ENCODE measurements at places on chromosomes 4 and X.
A peak's percentile ranks its signal among the peaks of the same experiment; 100 is the strongest.

GRCh38 chr4:107561481-107561880 lies 158.6 kb downstream of the PAPSS1 start:
- peak; percentile 46 for DNase-seq

- DNase-seq = no peak
Measured at GRCh38 chrX:145630081-145630480, 187.5 kb upstream of the SLITRK2 start.

DNA sequence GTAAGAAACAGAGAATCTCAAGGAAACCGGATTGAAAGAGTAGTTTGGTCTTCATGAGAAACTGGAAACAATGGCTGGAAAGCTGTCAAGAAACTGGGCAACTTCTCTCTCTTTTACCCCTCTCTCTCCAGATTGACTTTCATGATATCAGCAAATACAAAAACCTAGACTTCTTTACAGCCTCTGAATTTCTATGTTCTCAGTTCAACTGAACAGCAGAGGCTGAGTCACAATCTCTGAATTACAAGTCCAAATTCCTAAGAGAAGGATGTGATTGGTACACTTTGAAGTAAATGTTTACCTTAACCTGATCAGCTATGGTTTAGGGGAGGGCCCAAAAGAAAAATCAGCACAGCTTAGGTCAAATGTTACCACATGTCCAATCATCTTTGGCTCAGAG lies 974.9 kb downstream of the RPA4 start:
- DNase-seq = peak; percentile 25

DNA sequence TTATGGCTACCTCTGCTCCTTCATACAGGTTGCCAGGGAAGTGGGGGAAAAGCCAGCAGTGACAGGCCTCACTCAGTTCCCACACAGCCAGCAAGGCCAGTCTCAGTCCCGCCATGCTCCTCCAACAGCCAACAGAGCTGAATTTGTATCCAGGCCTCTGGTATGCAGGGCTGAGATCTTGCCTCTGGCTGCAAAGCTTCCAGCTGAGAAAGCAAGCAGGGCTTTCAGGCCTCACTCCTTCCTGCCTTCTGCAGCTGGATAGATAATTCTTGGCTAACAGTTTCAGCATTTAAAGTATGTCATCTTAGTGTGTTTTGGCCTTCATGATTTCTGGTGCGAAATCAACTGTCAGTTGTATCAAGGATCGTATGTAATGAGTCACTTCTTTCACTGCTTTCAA lies 103.6 kb downstream of the GNL3L start:
- DNase-seq = no peak

GRCh38 chr4:4539481-4539880 lies 2.4 kb downstream of the STX18 start:
- no peak for DNase-seq

DNA sequence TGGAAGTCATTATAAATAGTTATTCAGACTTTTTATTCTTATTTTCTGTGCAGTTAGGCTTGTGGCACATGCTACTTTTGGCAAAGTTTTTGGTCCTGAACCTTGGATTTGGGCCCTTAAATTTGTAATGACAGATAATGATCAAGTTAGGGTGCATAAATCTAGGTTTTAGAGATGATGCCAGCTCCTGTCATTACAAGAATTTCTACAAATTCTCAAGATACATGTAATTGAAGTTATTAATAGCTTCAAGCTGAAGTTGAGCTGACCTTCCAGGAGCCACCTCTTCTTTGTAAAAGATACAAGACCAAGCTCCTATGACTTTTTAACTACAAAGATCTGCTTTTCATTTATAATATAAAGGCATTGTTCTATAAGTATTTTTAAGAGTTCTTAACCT lies 255.6 kb upstream of the UGT8 start:
- no peak for DNase-seq

- peak; percentile 79 for DNase-seq
Measured at GRCh38 chr4:175422331-175422730, 389.7 kb downstream of the GPM6A start.

DNA sequence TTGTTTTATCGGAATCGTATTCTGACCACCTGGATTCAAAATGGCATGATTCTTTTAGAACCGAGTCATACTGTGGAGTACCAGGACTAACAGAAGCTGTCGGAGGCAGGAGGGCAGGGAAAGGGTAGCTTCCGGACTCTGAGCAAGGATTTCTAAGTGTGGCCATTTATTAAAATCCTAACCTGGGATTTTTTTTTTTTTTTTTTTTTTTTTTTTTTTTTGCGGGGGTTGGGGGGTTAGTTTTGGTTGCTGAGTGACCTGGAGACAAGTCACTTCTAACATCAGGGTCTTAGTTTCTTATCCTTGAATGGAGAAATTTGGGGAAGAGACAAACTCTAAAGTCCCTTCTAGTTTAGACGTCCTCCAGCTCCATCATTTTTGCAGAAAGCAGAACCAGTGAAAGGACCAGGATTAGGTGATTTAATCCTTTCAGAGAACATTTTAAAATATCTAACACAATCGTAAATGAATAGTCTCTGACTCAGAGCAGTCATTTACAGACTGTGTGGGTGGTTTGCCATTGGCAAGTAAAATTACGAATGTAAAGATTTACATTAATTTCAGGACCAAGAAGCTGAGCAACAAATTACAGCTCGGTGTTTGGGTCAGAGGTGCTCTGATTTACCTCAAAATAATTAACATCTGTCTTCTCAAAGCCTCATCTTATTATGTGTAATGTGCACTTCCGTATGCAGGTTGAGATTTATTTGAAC lies 7.3 kb downstream of the SLC25A5 start:
- no peak for DNase-seq

GRCh38 chrX:30308263-30309138 lies 689 bp downstream of the NR0B1 start:
- DNase-seq = peak; percentile 30

- DNase-seq = peak; percentile 12
Measured at GRCh38 chrX:28888416-28888815, 301.2 kb downstream of the IL1RAPL1 start.

DNA sequence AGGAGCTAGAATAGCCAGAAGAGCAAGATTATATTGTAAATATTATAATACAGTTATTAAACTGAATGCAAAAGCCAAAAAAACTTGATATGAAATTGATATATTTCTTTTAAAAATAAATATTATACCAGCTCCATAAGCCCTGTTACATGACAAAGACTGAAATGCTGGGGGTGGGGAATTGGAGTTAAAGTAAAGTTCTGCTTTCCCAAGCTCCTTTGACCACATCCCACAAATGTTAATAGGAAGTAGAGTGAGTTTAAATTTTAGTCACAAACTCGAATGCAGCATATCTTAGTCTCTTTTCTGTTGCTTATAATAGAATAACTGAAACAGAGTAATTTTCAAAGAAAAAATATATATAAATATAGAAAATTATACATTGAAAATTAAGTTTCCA lies 46.9 kb upstream of the NFKB1 start:
- no peak for DNase-seq

- DNase-seq = no peak
Measured at GRCh38 chrX:26376037-26376708, 160.2 kb downstream of the MAGEB5 start.

GRCh38 chr4:129355516-129355915 lies 259.6 kb downstream of the C4orf33 start:
- DNase-seq = peak; percentile 46

GRCh38 chrX:46707274-46707965 lies 51.5 kb downstream of the SLC9A7 start:
- DNase-seq = no peak

All from astrocyte of the hippocampus (primary cell).